ENCODE measurements at places on chromosomes 11 and 22.

GRCh38 chr11:20131788-20132666 lies 28.2 kb downstream of the DBX1 start:
- no peak for DNase-seq

GRCh38 chr11:69442012-69442806 lies 39.3 kb upstream of the LINC01488 start:
- DNase-seq, result no peak

- no peak for DNase-seq
Measured at GRCh38 chr11:65423516-65424204, 1.1 kb downstream of the NEAT1 start.

- no peak for DNase-seq
Measured at GRCh38 chr11:76088511-76088910, 117.8 kb downstream of the WNT11 start.

- no peak for DNase-seq
Measured at GRCh38 chr22:48845356-48845936, 982.2 kb downstream of the BRD1 start.

- DNase-seq, result no peak
Measured at GRCh38 chr11:11968511-11969280, 39.7 kb downstream of the DKK3 start.

DNA sequence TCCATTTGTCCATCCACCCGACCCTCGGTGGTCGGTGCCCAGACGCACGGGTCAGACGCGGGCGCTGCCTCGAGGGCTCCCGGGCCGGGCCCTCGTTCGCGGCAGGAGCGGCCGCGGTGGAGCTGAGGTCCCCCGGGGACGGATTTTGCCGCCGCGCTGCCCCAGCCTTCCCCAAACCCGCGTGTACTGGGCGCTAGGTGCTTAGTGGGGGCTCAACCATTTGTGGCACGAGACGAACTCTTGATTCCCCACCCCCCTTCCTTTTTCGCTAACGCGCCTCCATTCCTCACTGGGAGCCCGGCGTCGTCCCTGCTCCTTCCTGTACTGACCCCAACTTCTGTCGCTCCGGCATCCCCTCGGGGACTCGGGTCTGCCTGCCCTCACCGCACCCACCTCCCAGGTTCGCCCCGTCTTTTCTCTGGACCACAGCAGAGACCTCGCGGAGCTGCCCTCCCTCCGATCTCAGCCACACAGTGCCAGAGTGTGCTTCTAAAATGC lies 789 bp upstream of the CBX7 start:
- DNase-seq, result no peak

GRCh38 chr11:112421879-112422278 lies 161.2 kb upstream of the PLET1 start:
- DNase-seq, result no peak

DNA sequence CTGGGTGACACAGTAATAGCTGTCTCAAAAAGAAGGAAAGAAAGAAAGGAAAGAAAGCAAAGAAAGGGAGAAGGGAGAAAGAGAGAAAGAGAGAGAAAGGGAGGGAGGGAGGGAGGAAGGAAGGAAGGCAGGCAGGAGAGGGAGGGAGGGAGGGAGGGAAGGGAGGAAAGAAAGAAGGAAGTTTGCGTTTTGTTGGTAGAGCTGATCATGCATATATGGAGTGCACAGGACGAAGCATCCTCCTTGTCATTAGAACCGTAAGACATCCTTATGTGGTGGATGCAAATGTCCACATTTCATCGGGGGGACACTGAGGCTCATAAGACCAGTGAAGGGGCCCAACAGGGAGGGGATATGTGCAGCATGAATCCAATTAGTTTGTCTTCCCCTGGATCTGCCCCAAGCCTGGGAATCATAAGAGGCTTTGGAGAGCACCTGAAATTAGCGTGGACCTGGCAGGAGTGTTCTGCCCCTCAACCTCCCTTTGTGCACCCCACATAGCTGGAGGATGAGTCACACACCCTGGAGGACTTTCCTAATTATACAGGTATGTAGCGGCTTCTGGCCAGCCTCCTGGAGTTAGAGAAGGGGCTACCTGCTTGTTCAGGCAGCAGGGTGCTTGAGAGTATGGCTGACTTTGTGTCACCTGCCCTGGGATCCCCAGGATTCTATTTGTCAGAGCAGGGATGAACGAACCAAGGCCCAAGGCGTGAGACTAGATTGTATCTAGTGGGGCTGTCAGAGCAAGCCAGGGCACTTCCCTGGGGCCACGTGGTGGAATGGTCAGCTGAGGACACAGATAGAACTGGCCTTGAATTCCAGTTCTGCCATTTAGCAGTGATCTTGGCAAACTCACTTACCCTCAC lies 119.7 kb upstream of the CD82 start:
- no peak for DNase-seq

DNA sequence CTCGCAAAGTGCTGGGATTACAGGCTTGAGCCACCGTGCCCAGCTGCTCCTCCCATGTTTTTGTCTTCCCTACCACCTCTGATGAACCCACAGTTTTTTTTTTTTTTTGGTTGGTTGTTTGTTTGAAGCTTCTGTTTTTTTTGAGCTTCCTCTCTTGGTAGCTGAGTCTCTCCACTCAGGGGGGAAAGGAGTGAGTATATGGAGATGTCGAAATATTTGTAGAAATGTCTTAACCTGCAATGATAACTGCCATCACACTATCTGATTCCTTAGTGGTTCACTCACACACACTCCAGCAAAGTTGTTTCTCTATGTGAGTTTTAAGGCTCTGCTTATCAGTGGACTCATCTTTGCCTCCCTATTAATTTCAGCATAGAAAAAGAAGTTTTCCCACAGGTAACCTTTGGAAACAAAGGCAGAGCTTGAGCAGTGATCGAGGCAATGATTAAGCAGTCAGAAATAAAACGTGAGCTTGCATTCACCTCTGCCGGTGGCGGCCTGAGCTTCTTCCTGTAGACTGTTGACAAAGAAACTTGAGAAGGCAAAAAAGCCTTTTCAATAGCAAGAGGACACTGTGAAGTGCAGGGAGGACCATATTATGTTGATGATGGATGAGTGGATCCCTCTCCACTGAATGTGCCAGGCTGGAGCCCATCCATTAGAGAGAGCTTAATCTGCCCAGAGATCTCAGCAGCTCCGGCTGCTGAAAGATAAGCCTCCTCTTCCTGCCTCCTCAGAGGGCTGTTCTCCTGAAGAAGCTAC lies 29.0 kb upstream of the RASSF10 start:
- no peak for DNase-seq
